Kidney (tissue), 22 donors: ENCODE measurements at places on chromosomes 16 and 17. TPM values are rescaled to one million over a fixed set of nuclear protein-coding genes. Genes with fewer than 3 reads are reported as not detected.

DNA sequence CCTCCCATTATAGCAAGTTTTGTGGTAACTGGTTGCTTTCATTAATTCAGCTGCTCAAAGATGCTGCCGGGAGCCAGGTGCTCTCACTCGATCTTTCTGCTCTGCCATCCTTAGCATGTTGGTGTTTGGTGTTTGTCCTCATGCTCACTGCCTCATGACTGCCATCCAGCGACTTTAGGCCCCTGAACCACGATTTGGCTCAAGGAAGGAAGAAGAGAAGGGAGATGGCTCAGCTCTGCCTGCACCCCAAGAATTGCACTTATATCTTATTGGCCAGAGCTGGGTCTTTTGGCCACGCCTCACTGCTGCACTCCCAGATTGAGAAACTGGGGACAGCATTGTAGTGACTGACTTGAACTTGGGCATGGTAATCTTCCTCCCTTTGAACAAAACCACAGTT is 52.7 kb downstream of the ARSG start:
- DNase-seq = no peak

DNA sequence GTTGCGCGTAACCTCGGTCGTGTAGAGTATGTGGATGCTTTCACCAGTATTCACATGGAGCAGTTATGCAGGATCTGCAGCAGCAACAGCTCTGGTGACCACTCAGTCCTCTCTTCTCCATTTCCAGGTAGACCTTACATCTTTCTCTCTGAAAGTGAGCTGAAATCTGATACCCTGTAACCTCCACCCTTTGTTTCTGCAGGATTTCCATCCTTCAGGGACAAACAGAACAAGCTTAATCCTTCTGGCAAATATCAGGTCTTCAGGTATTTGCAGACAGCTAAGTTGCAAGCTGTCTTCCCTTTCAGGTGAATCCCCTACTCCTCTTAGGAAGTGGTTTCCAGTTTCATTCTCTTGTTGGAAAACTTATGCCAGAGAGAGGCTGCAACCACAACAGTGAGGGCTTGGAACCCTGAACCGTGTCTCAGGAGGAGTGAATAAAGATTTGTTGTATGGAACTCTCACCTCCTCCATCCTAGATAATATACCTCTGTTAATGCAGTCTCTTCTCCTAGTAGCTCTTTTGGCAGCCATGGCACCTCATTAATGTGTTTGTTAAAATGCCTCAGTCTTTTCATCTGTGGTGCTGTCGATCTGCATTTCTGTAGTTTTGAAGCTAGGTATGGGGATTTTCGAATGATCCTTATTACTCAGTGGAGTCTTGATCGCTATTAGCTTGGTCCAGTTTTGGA is 172.5 kb downstream of the PRKCA start:
- no peak for DNase-seq

DNA sequence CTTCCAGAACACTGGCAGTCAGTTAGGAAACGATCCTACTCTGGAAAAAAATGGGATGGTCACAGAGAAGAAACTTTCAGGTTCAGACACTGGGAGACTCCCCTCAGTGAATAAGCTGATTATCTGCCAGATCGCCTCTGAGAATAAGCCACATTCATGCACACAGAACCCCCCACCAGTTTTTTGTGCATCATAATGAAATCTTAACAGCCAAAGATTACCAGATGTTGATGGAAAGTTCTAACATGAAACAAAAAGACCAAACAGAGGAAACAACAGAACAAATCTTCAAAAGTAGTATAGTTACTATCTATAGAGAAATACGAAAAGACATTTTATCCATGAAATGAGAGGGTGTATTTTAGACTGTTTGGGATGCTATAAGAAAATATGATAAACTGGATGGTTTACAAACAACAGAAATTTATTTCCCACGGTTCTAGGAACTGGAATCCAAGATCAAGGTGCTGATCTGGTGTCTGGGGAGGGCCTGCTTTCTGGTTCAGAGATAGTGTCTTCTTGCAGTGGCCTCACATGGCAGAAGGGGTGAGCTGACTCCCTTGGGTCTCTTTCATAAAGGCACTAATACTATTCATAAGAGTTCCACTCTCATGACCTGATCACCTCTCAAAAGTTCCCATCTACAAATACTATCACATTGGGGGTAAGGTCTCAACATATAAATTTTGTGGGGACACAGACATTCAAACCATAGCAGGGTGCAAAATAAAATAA is 8.0 kb upstream of the AMZ2 start:
- no peak for DNase-seq

Gene EFCAB13
- polyA plus RNA-seq = 2.2 TPM

- DNase-seq = no peak
Observed at GRCh38 chr17:44797802-44798201, 32.3 kb downstream of the GJC1 start.

DNA sequence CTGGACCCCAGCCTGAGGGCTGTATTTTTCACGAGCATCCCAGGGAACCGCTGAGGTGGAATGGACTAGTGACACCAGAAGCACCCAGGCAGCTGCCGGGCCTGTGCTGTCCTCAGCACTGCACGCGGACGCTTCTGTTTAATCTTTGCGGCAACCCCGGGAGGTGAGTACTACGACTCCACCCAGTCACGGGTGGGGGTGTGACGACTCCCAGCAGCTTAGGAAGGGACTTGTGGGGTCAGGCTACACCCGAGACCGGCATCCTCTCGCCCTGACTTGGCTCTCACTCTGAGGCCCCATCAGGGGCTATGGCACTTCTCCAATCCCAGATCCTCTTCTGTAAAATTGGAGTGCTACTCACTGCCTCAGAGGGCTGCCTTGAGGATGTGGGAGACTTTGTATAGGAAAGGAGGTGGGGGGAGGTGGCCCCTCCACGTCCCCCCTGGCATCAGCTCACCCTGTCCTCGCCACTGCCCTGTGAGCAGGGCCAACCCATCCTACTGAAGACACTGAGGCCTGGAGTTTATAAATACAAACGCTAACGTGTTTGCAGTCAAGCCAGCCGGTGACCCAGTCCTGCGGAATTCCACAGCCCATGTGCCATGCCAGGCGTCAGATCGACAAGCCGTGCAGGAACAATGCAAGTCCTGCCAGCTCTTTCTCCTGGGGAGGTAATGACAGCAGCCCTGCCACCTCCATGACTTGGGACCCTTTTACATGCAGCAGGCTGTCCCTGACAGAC is 44.4 kb downstream of the PPL start:
- no peak for DNase-seq

DNA sequence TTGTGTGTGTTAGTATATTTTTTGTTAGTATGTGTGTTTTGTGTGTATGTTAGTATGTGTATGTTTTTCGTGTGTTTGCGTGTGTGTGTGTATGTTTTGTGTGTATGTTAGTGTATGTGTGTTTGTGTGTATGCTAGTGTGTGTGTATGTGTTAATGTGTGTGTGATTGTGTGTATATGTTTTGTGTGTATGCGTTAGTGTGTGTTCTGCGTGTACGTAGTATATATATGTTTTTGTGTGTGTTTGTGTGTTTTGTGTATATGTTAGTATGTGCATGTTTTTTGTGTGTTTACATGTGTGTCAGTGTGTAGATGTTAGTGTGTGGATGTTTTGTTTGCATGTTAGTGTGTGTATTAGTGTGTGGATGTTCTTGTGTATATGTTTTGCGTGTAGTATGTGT is 29.6 kb downstream of the RBFOX1 start:
- DNase-seq = no peak

DNA sequence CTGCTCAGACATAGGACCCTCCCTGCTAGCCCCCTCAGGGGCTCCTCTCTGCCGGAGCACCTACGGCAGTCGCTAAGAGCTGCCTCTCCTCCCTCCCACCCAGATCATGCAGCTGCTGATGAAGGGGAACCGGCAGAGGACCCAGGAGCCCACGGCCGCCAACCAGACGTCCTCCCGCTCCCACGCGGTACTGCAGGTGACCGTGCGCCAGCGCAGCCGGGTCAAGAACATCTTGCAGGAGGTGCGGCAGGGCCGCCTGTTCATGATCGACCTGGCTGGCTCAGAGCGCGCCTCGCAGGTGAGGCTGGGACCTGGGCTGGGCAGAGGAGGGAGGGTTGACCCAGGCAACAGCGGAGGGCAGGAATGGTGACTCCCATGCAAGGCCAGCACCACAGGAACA is 17.0 kb downstream of the BTBD17 start:
- DNase-seq = no peak

Gene PYY
- polyA plus RNA-seq = not detected

Gene USP31
- 3.5 TPM for polyA plus RNA-seq

GRCh38 chr16:5885521-5885920 is 787.9 kb upstream of the EEF2KMT start:
- no peak for DNase-seq

DNA sequence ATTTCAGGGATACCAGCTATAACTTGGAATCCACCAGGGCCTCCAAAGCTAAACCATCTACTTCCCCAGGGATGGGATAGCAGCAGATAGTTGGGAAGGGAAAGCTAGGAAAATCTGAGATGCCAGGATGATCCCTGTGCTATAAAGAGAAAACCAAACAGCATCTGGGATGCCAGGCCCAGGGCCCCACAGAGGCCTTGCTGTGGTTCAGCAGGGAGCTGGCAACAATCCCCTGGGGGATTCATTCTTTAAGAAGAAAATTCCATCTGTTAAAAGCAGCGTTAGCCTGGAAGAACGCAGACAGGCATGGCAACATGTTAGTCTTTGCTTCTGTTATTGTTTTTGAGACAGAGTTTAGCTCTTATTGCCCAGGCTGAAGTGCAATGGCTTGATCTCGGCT is 16.6 kb downstream of the MYO18A start:
- no peak for DNase-seq

GRCh38 chr16:78259873-78260272 is 160.4 kb downstream of the WWOX start:
- DNase-seq = no peak

DNA sequence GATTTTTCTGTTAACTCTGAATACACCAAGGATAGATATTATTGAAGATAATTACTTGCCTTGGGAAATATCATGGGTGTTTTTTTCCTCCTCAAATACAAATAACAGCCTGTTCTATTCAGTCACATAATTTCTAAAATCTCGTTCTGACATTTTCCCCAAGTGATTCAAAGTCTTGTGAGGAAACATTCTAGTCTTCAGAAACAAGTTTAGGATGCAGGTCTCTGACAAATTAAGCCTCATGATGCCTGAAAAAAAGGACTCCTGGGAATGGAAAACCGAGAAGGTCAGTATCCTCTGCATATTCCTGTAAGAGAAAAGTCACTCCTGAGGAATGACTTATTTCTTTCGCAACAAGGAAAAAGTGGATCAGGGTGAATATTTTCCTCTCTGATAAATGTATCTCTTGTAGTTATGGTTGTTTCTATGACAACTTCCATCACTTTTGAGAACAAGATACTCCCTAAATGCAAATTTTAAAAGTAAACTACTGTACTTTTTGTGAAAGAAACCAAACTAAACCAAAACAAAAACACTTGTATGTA is 384.6 kb downstream of the CNTNAP4 start:
- no peak for DNase-seq

- DNase-seq = no peak
Observed at GRCh38 chr16:89422905-89423630, 67.3 kb downstream of the ANKRD11 start.

DNA sequence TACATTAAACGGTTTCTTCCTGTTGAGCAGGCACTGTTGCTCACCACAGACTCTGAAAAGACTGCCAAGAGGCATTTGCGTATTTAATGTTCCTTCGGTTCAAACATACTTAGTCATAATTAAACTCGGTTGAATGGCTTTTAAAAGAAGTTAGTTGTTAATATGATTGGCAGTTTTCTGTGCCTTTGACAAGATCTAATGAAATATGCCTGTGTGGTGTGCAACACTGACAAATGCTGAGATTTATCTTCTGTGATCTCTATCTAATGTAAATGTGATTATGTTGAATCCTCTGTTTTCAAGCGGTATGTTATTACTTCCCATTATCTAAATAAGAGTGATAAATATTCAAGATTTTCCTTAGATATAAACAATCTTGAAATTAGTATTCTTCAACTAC is 1046.6 kb downstream of the CDH8 start:
- DNase-seq = no peak

- no peak for DNase-seq
Observed at GRCh38 chr17:6627019-6627418, 13.5 kb downstream of the KIAA0753 start.

- DNase-seq = peak; percentile 19
Observed at GRCh38 chr16:77330332-77331042, 104.3 kb downstream of the ADAMTS18 start.

Gene TOX3
- 8.7 TPM for polyA plus RNA-seq

DNA sequence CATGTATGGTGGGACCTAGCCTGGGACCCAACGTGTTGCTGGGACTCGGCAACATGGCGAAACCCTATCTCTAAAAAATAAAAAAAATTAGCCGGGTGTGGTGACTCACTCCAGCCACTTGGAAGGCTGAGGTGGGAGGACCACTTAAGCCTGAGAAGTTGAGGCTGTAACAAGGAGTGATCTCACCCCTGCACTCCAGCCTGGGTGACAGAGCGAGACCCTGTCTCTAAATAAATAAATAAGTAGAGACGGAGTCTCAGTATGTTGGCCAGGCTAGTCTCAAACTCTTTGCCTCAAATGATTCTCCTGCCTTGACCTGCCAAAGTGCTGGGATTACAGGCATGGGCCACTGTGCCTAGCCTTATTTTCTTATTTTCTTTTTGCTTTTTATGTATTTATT is 10.1 kb upstream of the CNP start:
- no peak for DNase-seq

GRCh38 chr16:78884204-78884603 is 716.3 kb downstream of the MAF start:
- DNase-seq = no peak

Gene TLCD3A
- polyA plus RNA-seq = 4.6 TPM

DNA sequence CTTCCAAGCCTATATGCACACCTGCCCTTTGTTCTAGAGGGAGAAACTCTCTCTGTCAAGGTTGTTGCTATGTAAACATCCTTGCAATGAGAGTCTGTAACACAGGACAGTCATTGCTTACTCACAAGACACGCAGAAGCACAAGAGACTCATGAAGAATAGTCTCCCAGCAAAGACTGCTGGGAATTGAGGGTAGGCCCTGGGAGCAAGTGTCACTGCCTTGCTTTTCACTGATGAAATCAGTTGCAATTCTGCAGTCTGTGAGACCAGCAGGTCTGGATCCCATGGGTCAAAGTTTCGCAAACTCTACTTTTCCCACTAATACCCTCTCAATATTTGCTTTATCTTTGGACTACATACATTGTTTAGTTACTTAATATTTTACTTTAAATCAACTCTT is 177.4 kb downstream of the FTO start:
- DNase-seq = no peak

DNA sequence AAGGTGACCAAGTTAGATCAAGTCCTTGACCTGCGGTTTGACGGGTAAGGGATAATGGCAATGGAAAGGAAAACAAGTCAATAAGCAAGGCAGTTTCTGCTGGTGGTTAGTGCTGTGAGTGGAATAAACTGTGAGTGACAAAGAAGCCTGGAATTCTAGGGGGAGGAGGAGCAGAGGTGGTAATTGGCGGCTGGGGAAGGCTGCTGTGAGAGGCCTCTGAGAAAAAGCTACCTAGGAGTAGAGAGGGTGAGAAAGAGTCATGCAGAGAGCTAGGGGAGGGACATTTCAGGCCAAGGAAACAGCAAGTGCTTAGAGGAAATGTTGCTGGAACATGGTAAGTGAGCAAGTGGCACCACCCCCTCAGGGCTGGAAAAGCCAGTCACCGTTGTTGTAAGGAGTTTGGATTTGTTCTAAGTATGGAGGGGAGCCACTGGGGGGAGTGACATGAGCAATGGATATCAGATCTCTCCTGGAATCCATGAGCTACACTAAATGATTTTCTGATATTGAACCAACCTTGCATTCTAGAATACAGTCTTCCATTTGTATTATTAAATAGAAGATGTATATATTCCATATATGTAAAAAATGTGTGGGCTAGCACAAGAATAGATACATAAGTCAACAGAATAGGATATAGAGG is 6.7 kb downstream of the NLRC3 start:
- DNase-seq = no peak

Gene STX1B
- 0.22 TPM for polyA plus RNA-seq
